ENCODE measurements at places on chromosomes 16 and 17.

DNA sequence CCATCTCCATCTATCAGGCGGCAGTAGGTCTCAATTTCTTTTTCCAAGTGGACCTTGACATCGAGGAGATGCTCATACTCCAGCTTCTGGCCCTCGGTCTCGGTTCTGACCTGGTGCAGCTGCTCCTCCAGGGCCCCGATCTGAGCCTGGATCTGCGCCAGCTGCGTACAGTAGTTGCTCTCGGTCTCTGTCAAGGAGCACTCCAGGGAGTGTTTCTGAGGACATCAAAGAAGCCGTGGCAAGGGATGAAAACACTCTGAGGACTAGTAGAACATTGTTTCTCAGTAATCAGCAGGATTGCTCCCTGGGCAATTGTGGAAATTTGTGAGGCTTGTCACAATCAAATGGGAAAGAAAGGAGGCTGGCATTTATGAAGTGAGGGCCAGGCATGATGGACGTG is 5.9 kb downstream of the KRT28 start:
- no peak for DNase-seq

- DNase-seq = no peak
These were observed 139.2 kb downstream of the PHKB start for GRCh38 chr16:47600376-47600775.

- DNase-seq = peak; percentile 29
These were observed 834 bp downstream of the FLYWCH1 start for GRCh38 chr16:2912330-2913199.

DNA sequence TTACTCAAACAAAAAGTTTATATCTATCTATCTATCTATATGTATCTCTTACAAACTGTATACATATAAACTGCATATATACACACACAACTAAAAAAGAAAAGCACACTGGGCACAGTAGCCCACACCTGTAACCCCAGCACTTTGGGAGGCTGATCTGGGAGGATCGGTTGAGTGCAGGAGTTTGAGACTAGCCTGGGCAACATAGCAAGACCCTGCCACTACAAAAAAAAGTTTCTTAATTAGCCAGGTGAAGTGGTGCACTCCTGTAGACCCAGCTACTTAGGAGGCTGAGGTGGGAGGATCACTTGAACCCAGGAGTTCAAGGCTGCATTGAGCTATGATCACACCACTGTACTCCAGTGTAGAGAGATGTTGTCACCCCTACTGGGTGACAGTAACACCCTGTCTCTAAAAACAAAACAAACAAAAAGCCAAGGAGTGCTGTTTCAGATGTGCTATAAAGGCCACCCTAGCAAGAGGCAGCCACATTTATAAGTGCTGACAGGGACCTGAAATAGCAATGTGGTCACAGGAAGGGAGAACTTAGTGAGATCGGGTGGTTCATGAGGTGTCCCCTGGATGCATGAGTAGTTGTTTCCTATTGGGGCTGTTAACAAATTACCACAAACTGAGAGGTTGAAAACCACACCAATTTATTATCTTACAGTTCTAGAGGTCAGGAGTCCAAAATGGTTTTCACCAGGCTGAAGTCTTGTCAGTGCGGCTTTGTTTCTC is 4.8 kb downstream of the CD2BP2 start:
- no peak for DNase-seq

GRCh38 chr17:81135505-81136278 is 29.6 kb upstream of the PVALEF start:
- DNase-seq = no peak

DNA sequence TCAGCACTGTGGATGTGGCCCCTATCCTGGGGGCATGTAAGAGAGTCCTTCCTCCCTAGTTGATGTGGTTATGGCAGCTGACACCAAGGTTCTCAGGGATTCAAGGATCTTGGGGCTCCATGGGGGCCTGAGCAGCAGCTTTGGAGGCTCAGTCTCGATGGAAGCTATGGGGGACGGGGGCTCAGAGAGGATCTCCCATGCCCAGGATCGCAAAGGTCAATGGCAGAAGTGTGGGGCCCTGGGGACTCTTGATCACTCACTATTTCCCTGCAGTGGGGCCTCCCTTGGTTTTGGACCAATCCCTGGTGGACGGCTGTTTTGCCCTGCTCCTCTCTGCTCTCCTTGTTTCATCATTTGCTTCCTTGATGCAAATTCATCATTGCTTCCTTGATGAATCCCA is 885.9 kb downstream of the CDH8 start:
- no peak for DNase-seq

DNA sequence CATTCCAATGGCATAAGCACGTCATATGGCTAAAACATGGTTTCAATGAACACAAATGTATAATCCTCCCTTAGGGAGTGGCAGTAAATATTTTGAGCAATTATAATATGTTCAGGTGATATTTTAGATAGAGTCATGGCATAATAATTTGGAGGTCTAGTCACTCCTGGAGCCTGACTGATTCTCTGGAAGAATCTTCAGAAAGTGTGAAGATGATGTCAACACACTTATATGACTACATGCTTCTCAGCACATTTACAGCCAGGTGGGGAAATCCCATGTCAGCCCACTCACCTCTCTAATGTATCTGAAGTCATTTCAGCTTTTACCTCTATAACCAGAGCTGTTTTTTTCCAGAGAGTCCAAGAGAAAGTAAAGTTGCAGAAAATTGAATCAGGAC is 474.8 kb downstream of the SHISA9 start:
- no peak for DNase-seq

DNA sequence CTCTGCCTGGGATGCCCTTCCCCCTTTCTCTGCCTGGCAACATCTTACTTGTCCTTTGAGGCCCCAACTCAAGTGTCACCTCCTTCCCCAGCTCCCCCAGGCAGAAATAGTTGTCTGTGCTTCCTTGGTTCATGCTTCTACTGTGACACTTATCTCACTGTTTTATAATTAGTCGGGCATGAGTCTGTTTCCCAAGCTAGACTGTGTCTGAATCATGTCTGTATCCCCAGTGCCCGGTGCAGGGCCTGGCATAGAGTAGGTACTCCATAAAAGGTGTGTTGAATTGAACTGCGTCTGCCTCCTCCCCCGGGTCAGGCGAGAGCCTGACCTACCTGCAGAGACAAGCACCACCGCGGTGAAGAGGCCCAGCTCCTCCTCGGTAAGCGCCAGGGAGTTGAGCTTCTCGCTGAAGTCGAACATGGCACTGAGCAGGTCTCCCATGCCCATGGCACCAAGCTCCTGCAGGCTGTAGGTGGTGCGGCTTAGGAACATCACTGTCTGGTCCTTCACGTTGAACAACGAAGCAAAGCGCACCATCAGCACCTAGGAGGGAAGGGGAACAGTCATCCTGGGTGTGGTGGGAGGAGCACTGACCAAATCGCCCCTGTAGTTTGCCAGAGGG is 6.7 kb downstream of the NR1D1 start:
- DNase-seq = no peak

GRCh38 chr17:71762526-71762925 is 358.3 kb upstream of the SOX9 start:
- no peak for DNase-seq

- DNase-seq = no peak
These were observed 798.4 kb upstream of the EEF2KMT start for GRCh38 chr16:5895976-5896375.

- DNase-seq = no peak
These were observed 8.5 kb downstream of the ITGAE start for GRCh38 chr17:3792481-3792880.

DNA sequence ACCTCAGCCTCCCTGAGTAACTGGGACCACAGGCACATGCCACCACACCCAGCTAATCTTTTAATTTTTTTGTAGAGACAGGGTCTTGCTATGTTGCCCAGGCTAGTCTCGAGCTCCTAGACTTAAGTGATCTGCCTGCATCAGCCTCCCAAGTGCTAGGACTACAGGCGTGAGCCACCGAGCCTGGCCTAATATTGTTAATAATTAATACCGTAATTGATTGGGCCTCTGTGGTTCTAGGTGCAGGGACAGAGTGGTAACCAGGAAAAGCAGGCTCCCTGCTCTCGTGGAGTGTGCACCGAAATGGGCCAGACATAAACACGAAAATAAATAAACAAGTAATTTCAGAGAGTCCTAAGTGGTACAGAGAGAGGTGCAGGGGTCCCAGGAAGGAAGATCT is 241.0 kb downstream of the GSG1L start:
- DNase-seq = no peak

DNA sequence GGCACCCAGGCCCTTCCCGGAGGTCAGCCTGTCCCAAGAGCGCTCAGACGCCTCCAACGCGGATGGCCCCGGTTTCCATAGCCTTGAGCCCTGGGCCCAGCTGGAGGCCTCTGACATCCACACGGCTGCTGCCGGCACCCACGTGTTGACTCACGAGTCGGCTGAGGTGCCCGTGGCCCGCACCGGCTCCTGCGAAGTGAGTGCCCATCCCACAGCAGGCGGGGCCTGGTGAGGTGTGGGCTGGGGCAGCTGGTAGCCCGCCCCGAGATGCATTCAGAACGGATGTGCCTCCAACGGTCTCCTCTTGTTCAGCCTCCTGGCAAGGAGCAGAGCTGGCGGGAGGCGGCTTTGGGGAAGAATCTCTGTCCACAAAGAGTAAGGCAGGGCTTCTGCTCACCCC is 2.7 kb downstream of the WDR90 start:
- no peak for DNase-seq

- DNase-seq = no peak
These were observed 28.0 kb upstream of the ARHGAP23 start for GRCh38 chr17:38400286-38400685.

DNA sequence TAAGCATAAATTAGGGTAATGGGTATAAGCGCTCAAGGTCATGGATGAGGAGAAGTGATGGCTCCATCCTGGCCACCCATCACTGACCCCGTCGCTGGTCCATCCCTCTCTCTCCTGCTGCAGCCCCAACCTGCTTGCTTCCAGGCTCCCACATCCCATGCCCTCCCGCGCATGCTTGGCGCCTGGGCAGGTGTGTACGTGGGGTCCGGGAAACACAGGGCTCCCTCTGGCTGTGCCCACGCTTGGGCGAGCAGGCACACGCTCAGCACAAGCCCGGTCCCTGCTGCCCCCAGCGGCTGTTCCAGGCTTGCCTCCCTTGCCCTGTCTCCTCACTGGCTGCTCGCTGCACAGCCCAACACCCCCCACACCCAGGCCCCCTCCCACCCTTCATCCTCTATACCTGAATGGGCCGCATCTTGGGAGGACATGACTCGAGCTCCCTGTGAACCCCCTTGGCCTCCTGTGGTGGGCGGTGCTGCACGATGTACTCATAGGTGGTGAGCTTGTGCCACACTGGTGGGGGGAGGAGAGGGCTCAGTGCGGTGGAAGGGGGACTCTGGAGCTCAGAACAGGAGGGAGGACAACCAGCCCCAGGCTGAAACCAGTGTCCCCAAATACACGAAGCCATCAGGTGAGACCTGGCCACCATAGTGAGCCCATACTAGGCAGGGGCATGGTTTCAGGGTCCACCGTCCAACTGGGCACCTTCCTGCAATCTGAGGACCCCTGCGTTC is 4.7 kb upstream of the TPPP3 start:
- DNase-seq = no peak
